Activated T-cell treated with anti-CD3 and anti-CD28 coated beads for 24 hours (primary cell): ENCODE measurements at places on chromosomes 11 and 22.

GRCh38 chr22:43006753-43007152, 8.2 kb downstream of the PACSIN2 start:
- no peak for DNase-seq

GRCh38 chr22:47055461-47055860, 293.0 kb downstream of the TBC1D22A start:
- no peak for DNase-seq

DNA sequence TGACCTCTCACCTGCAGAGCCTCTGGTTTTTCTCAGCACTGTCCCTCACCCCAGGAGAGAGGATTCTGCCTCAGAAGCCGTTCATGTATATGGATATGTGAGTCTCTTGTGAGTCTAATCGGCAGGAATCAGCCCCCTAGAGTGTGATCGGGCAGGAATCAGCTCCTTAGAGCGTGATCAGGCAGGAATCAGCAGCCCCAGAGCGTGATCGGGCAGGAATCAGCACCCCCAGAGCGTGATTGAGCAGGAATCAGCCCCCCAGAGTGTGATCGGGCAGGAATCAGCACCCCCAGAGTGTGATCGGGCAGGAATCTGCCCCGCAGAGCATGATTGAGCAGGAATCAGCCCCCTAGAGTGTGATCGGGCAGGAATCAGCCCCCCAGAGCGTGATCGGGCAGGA, 80.0 kb upstream of the EIF3D start:
- no peak for DNase-seq

- no peak for DNase-seq
Measured at GRCh38 chr11:77183431-77183984, 55.5 kb downstream of the MYO7A start.

DNA sequence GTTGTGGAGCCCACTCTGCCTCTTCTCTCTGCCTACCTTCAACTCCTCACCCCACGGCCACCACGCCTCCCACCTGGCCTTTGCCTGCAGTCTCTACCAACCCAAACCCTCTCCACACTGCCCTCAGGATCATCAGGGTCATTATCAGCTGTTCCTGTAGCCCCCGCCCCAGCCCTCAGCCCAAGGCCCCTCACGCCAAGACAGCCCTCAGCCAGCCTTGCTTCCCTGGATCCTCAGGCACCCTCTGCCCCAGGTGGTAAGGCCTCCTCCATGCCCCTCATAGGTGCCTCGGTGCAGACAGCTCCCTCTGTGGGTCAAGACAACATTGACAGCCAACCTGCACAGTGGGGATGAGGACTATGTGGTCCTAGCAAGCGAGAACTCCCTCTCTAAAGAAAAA, 1.7 kb downstream of the SBF1 start:
- peak; percentile 21 for DNase-seq

DNA sequence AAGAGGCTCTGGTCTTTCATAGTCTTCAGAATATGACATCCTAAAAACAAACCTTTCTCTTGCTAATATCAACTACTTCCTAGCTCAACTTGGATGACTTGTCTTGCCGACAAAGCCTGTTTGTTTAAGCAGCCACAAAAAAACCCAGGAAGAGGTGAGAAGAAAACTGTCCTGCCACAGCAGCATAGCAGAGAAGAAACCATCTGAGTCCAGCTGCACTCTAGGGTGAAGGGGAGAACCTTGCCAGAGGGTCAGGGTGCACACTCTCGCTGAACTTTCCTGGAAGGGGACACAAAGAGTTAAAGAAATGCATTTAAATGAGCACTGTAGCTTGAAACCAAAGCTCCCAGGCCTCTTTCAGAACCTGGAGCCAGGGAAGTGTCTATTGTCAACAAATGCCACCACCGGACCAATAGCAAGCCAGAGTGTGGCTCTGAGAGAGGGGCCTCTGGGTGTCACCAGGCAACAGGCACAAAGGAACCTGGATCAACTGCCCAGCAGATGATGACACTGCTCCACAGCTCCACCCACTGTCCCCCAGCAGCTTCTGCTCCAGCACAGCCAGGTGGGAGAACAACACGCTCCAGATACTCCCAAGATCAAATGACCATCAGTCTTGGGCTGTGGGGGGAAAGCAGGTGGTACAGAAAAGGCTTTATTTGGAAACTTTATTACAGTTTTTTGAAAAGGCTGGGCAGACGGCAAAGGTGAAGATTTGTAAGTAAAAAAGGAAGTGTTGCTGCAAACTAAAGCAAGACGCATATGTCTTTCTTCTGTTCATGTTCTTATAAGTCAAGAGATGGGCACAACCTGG, 105.7 kb downstream of the RASSF10 start:
- DNase-seq, result no peak

GRCh38 chr22:42615092-42615859, 593 bp upstream of the POLDIP3 start:
- DNase-seq, result peak; percentile 87

DNA sequence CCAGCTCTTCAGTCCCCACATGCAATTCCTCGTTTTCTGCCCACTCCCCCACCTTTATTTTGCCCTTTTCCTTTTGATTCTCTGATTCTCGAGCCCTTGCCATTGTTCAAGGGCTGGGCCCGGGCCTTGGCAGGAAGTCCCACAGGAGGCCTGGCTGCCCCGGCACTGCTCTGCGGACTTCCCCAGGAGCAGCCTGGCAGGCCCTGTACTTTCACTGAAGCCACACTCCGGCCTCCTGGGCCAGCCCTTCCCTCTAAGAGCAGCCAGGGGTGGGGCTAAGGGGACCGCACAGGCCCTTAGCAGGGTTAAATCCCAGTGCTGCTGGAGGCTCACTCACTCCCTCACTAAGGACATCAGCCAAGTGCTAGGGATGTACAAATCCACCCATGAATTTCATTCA, 4.1 kb downstream of the LRRC32 start:
- DNase-seq, result no peak

DNA sequence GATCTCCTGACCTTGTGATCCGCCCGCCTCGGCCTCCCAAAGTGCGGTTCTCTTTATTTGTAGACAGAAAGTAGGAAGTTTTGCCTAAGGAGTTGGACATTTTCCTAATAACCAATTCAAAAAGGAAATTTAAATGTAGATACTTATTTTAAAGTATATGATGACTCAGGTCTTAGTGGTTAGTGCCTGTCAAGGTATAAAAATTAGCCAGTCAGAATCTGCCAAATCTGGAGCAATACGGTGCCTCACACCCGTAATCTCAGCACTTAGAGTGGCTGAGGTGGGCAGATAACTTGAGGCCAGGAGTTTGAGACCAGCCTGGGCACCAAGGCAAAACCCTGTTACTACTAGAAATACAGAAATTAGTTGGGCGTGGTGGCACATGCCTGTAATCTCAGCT, 86.7 kb upstream of the RASSF10 start:
- no peak for DNase-seq

GRCh38 chr11:89203814-89204213, 26.1 kb downstream of the TYR start:
- DNase-seq, result no peak

DNA sequence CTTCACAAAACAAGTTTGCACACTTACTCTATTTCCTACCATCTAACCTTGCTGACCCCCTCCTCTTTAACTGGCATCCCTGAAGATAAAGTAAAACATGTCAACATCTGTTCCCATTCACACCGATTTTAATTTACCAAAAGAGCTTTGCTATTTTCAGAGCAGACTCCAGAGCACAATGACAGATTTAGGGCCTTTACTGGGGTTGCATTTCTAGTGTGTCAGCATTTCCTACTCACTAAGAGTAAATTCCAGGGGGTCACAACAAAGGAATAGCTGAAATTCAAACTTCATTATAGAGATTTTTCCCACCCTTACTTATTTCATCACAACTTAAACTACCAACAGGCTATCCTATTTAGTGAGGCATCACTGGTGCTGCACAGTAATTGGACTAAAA, 60.8 kb downstream of the SOX6 start:
- no peak for DNase-seq

DNA sequence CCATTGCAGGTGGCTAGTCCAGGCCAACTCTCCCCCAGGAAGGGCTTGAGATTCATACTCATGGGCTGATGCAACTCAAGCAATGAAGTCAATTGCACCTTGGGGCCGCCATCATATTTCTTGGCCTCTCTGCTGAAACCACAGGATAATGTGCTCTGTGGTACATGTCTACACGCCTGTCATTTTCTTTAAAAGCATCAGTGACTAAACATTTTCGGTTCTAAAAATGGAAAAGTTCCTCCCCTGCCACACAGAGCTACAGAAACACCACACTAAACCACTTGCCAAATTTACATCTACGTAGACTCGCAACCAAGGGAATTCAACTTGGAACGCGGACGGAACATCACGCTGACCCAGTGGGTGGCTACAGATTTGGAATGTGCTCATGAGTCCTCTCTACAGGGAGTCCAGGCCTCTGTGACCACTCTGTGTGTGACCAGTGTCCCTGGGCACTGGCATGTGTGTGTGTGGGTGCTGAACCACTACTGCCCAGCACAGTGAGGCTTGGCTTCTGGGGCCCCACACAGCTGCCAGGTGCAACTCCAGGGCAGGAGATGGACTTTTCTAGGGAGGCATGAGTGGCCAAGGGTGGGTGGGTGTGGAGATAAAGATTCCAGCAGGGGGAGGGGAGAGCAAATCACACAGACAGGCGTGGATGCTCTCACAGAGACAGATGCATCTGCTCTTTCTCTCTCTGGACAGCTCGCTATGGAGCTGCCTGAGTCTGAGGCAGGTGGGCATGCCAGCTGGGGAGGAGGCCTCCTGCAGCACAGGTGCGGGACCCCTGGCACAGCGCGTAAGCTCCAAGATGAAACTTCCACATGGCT, 261.9 kb downstream of the CTTN start:
- DNase-seq, result no peak

DNA sequence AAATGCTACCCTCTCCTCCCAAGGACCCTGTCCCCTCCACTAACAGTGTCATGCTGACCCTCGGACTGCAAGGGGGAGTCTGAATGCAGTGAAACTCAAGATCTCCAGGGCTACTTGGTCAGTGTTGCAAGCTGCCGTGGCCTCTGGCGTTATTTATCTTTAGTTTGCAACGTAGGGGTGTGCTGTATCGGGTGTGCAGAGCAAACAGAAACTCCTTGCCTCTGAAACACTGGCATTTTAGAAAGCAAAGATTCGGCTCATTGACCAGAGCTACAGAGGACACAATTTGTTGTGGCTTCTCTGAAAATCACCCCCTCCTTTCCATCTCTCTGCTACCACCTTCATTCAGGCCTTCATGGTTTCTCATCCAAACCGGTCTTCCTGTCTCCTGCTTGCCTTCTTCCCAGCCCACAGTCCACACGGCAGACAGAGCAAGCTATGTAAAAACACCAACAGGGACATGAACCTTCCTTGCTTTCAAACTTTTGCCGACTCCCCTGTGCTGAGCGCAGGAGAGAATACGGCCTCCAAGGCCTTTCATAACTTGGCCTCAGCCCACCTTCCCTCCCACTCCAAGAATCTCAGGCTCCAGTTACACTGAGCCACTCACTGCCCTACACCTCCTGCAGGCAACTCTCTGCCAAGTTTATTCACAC, 14.9 kb downstream of the FZD4 start:
- no peak for DNase-seq

- no peak for DNase-seq
Measured at GRCh38 chr11:47124675-47125074, 52.0 kb downstream of the ARFGAP2 start.

GRCh38 chr22:29768052-29768693, 1.0 kb downstream of the UQCR10 start:
- DNase-seq, result no peak

- no peak for DNase-seq
Measured at GRCh38 chr11:44811841-44812448, 85.2 kb downstream of the TSPAN18 start.

DNA sequence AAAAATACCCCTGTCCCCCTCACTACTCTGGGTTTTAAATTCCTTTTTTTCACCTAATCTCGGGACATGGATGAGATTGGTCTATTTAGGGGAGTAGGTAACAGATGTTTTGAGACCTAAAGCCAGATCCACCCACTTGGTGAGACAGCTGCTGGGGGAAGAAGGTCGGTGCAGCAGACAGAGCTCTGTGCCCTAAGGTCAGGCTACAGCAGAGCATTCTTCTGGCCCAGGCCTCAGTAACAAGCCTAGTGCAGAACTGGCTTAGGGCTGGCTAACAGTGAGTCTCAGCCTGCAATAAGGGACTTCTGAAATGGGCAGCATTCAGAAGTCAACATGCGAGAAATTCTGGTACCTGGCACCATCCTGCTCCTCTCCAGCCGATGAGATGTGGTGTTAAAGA, 444.9 kb upstream of the KIRREL3 start:
- no peak for DNase-seq

DNA sequence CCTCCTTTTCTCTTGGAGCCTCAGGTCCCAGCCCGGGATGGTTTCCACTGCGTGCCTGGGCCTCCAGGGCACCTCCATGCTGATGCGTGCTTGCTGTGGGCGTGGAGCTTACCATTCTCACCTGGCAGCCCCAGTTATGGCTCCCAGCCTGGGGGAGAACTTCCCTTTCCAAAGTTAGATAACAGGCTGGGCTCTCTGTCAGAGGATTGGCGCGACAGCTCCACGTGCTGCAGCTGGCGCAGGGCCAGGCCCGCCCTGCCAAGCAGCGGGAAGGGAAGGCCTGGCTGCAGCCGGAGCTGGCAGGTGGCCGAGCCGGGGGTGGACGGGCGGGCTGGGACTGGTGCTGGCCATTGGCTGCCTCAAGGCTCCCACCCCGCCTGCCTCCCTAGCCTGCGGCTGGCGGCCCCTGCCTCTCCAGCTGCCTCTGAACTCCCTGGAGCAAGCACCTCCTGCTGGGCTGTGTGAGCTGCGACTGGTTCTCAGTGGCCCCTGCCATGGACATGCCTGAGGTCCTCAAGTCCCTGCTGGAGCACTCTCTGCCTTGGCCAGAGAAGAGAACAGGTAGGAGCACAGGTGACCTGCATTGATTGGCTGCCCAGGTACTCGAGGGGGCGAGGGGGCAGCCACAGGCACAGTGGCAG, 14.6 kb upstream of the TEF start:
- no peak for DNase-seq

GRCh38 chr11:113859665-113860064, 15.7 kb downstream of the USP28 start:
- no peak for DNase-seq

GRCh38 chr11:131618201-131618600, 247.8 kb downstream of the NTM start:
- DNase-seq, result no peak

DNA sequence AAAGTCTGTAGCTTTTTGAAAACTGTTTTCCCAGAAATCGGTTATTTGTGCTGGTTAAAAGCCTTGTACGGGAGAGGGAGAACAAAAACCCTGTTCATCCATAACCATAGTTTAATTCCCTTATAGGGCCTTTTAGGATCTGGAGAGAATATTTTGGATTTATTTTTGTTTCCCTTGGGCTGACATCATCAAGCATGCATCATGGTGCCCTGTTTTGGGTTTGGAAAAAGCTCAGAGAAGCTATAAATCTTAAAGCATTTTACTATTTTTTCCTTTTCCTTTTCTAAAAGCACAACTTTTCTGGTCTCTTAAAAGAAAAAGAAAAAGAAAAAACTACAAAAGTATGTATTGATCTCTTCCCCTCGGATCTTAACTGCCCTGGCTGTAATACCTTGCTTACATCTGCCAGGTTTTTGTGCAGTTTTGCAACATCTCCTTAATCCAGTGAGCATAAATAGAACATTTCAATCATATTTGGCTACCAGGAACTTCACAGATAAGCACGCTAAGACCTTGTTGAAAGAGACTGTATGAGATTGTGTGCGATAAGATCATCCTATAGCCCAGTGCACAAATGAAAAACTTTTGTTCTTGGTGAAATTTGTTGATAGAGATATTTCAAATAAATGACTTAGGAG, 88.0 kb downstream of the ZBTB16 start:
- no peak for DNase-seq
